Urothelium cell line (cell line): ENCODE measurements at places on chromosomes 3 and 15.
A peak's percentile ranks its signal among the peaks of the same experiment; 100 is the strongest.

GRCh38 chr15:51830276-51830806, 888 bp downstream of the TMOD3 start:
- DNase-seq, result no peak

DNA sequence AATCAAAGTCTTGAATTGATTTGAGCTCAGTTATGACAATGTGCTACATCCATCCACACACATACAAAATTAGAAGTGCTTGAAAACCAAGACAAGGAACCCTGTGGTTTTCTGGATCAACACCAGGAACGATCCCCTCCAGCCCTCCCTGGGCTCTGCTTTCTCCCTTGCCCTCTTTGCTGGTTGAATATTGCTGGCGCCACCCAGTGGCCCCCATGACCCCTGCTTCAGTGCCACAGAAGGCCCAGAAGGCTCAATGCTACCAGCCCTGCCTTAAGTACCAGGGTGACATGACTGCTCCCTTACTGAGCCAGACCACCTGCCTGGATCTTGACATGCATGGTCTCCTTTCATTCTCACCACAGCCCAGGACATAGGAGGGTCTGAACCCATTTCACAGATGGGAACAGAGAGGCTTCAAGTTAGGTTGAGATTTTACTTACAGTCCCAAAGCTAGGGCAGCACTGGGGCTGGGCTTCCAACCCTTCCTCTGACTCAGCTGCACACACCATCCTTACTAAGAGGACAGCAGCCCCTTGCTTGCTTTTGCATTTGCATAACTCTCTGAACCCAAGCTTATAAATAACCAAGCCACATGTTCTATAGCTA, 15.0 kb downstream of the IL12A start:
- peak; percentile 50 for DNase-seq

DNA sequence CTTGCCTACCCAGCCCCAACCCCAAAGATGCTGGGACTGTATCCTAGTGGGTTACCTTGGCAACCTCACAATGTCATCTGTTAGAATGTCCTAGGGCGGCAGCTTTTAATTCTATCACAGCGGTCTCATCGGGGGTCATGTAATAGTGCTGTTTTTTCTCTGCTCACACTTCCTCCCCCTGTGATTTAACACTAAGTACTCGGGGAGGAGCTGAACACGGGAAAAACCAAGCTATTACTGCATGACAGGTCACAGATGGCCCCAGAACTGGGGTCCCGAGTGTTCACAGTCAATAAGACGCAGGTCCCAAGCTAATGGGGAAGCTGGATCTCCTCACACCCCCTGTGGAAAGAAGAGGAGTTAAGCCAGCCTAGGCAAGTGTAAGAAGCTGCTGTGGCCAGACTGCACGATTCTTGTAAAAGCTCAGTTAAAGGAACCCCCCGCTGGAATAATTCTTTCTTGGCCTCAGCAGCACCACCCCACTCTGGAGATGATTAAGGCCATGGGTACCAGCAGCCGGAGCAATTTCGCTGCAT, 2.5 kb upstream of the RFTN1 start:
- no peak for DNase-seq

GRCh38 chr3:194255252-194256039, 95.7 kb downstream of the CPN2 start:
- DNase-seq, result no peak

- DNase-seq, result no peak
Measured at GRCh38 chr3:113124256-113124830, 87.0 kb upstream of the BOC start.

GRCh38 chr15:63234451-63234870, 42.9 kb upstream of the APH1B start:
- no peak for DNase-seq

DNA sequence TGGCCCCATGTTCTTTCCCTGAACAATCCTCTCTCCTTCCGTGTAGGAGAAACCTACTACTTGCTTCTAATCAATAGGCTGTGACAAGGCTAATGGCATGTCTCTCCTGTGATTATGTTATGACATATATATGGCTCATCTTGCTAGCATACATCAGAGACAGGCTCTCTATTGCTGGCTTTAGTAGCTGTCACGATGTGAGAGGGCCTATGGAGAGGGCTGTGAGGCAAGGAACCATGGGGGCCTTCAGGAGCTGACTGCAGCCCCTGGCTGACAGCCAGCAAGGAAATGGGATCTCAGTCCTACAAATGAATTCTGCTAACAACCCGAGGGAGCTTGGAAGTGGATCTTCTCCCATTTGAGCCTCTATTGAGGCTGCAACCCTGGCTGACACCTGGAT, 96.3 kb downstream of the EOMES start:
- DNase-seq, result no peak

DNA sequence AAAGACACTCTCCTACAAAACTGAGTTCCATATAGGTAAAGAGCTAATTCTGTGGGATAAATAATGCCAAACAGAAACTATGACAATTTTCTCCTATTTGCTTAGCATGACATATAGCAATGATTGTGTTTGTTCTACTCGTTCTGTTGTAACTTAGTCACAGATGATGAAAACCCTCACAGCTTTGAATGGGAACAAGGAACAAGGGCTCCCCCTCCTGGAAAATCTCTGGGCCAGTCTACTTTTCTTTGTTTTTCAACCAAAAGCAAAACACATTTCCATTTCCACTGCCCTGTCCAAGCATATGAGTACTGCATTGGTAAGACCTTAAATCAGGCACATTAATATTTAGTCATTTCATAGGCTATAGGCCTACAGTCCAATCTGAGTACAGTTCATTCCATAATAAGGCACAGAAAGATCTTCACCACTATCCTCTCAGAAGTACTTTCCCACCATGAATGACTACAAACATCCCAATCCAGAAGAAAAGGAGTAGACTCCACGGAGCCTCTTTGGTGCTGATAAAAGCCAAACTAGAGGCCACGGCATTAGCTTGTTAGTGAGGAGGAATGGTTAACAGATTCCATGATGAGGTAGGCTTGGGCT, 67.1 kb downstream of the ATP8B4 start:
- peak; percentile 29 for DNase-seq

- DNase-seq, result no peak
Measured at GRCh38 chr3:14121859-14122258, 2.8 kb downstream of the CHCHD4 start.
